ENCODE measurements at places on chromosomes 3 and 15.
A peak's percentile ranks its signal among the peaks of the same experiment; 100 is the strongest.

- no peak for DNase-seq
These were observed 25.0 kb downstream of the PPCDC start for GRCh38 chr15:75048394-75048793.

DNA sequence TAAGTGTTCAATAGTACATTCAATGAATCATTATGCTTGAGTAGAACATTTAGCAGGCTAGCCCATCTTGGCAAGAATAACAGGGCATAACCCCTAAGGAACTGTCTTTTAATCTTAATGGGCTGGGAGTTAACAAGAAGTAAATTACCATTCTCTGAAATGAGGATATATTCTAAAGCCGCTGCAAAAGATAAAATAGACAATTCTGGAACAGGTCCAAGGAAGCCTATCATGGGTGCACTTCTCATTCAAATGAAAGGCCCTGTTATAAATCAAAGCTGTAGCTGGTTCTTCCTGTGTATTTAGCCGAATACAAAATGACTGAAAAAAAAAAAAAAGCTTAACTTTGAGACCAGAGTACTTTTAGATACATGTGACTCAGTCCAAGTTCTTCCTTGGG is 15.6 kb downstream of the MTHFS start:
- peak; percentile 28 for DNase-seq

- DNase-seq = no peak
These were observed 63.5 kb downstream of the EPHB1 start for GRCh38 chr3:134858441-134859035.

- DNase-seq = no peak
These were observed 339.5 kb upstream of the ADAMTS9 start for GRCh38 chr3:65027335-65027734.

DNA sequence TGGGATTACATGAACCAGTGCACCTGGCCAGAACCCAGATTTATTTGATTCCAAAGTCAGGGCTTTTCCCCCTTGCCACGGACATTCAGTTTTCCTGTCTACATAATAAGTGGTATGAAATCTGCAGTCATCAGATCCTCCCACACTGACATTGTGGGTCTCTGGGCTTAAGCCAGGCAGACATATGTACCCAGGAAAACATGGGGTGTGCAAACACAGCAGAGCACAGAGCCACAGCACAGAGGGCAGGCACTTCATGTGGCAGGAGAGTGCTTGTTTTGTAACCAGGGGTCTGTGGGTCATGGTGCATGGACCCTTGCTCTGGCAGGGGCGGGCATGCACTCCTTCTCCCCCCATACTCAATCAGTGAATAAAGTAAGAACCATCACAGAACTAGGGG is 6.1 kb upstream of the ABTB1 start:
- no peak for DNase-seq

DNA sequence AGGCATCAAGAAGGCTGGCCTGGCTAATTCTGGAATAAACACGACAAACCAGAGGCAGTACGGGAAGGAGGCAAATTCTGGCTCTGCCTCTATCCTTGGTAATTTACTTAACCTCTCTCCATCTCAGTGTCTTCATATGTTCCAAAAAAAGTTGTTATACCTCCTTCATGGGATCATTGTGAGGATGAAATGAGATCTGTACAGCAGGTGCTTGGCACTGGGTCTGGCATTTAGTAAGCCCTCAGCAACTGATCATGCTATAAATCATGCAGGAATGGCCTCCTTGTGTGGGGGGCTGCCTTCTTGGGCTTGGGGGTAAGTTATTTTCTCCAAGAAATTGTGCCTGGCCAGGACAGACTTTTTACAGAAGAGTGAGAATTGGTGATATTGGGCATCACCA is 38.3 kb upstream of the TRA2B start:
- no peak for DNase-seq

DNA sequence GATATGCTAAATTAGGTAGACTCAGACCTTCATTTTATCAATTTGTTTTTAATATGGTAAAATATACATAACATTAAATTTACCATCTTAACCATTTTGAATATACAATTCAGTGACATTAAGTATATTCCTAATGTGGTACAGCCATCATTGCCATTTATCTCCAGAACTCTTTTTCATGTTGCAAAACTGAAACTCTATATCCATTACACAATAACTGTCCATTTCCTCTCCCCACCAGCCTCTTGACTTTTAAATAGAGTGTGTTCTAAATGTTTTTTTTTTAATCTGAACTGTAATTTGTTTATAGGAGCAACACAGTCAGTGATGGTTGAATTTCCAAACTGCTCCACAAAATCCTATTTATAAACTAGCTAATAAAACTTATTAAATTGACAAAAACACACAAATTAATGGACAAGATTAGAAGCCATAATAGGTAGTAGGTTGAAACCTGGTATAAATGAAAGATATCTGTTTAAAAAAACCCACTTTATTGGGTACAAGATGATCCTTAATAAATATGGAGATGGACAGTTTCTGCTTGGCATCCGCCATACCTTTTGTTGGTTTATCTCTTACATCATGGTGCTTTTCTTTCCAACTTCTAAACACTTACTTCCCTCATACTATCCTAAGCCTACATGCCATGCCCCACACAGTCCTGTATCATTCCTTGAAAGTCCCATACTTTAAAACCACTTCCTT is 142.4 kb downstream of the ZPLD1 start:
- no peak for DNase-seq

DNA sequence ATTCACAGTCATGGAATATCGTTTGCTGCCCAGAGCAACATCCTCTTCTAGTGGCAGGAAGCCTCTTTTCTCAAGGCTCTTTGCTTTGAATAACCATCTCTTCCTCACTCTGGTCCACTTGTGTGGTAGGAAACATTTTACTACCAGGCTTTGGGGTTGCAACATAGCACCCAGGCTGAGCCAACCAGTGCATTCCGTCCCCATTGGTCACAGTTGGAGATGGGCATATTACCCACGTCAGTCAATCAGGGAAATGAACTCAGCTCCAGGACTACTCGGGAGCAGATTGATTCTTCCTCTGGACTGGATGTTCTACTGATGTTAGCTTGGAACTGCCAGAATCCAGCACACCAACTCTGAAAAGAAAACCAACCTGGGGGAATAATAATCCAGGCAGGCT is 4.2 kb upstream of the PEX5L start:
- DNase-seq = no peak

- DNase-seq = no peak
These were observed 14.0 kb downstream of the UBE2E1 start for GRCh38 chr3:23819599-23820360.

GRCh38 chr15:60854858-60855564 is 374.1 kb downstream of the RORA start:
- no peak for DNase-seq

- no peak for DNase-seq
These were observed 190.9 kb upstream of the PLSCR5 start for GRCh38 chr3:146796078-146796477.

- DNase-seq = peak; percentile 77
These were observed at the start of gene DNAJA4 for GRCh38 chr15:78264304-78265136. DNAJA4 (plus strand) TSS chr15:78264562; CDS start chr15:78264764, 202 bp downstream.

DNA sequence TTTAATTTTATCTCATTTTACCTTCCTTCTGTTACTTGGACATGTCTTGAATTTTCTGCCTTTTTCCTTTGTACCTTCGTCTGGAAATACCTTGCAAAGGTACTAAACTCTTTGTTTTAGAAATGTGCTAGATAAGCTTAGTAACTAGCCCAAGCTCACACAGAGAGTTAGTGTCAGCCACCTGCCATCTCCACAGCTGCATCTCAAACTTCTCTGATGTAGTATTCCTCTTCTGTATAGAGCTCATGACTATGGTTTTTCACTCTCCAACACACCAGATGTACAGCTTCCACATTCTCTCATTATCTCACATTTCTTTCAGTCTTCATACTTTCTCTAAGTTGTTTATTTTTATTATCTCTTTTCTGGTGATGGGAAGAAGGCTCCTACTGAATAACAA is 516.6 kb upstream of the ROBO2 start:
- DNase-seq = no peak

DNA sequence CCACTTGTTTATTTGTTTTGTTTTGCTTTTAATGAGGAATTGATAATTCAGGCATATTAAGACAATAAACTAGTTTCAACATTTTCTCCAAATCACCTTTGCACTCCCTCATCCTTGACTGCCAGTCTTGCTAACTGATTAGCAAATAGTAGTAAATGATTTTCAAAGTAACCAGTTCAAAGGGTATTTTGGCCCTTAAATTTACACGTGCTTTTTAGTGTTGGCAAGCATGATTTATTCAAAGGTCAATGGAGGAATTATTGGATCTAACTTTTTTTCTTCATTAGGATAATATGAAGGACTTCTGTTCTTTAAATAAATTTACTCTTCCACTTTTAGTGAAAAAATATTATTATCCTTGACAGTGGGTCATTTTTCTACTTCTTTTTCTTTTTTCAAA is 53.8 kb downstream of the BCHE start:
- DNase-seq = no peak

GRCh38 chr3:71977525-71977924 is 192.6 kb upstream of the PROK2 start:
- no peak for DNase-seq

GRCh38 chr15:85588677-85589076 is 206.0 kb downstream of the KLHL25 start:
- no peak for DNase-seq

- DNase-seq = no peak
These were observed 17.5 kb downstream of the MAP1A start for GRCh38 chr15:43534897-43535296.

GRCh38 chr3:197420115-197420514 is 121.7 kb upstream of the DLG1 start:
- no peak for DNase-seq

GRCh38 chr15:50791486-50791885 is 26.0 kb upstream of the SPPL2A start:
- no peak for DNase-seq
